ENCODE measurements at places on chromosomes 4 and X.

- no peak for DNase-seq
These were observed 261.4 kb upstream of the TECRL start for GRCh38 chr4:64670647-64671046.

GRCh38 chrX:94114362-94114761 is 440.4 kb downstream of the FAM133A start:
- DNase-seq, result no peak

DNA sequence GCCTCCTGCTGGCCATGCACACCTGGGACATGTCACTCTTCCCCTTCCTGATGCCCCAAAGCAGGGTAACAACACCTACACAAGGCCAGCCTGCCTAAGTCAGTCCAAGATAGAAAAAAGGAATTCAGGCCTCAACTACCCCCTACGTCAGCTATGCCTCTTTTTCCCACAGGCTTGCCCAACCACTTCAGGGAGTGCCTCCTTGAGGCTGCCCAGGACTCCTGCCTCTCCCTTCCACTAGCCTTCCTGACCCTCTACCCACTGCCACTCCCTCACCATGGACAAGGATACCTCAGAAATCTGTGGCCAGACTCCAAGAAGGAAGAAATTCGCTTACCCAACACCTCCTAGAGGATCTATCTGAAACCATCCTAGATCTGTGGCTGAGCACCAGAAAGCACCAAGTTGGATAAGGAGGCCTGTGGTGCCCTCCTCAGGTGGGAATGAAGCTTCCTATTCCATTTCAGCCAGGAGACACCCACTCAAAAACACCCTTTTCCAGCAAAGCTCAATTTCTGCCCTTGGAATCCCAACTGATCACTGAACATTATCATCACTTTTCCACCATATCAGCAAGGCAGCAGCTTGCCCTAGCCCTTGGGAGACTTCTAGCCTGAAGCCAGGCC is 1.8 kb downstream of the KDM5C start:
- no peak for DNase-seq

DNA sequence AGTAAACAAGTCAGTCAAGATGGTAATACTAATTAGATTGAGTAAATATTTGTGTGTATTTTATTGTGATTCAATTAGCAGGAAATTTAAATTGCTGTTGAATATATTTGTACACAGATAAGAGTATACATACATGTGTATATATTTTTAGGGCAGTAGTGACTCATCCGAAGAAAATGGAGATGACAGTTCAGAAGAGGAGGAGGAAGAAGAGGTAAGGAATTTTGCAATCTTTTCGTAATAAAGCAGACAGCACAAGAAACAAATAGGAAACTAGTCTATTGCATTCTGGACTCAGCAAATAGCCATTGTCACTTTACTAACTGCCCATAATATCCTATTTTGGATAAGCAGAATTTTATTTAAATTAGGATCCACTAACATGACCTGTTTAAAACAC is 6.6 kb downstream of the IBSP start:
- DNase-seq, result no peak

GRCh38 chr4:6504900-6505496 is 32.6 kb upstream of the PPP2R2C start:
- no peak for DNase-seq

Measured in NCI-H774 (cell line).